T1000 (cell line): ENCODE measurements at places on chromosomes 1 and 21.
A peak's percentile ranks its signal among the peaks of the same experiment; 100 is the strongest.

- DNase-seq, result no peak
Measured at GRCh38 chr21:19433623-19434022, 1030.0 kb upstream of the TMPRSS15 start.

- no peak for DNase-seq
Measured at GRCh38 chr1:1080122-1080757, 6.1 kb upstream of the RNF223 start.

- no peak for DNase-seq
Measured at GRCh38 chr1:6544831-6545230, 9.5 kb downstream of the NOL9 start.

DNA sequence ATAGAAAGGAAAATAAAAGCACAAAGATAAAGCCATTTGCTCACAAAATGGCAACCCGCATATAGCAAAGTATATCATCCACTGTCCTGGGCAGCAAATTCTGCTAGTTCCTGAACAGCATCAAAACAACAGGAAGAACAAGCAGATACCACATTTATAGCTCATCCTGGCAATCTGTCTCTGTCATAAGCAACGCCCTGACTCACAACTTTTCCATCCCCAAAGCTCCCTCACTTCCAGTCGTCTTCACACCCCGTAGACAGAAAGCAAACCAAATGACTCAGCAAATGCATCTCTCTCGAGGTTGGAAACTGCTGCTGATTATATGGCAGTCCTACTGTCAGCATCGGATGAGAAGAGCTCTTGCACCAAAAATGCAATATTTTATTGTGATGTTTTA lies 65.8 kb downstream of the AK5 start:
- DNase-seq, result peak; percentile 45

DNA sequence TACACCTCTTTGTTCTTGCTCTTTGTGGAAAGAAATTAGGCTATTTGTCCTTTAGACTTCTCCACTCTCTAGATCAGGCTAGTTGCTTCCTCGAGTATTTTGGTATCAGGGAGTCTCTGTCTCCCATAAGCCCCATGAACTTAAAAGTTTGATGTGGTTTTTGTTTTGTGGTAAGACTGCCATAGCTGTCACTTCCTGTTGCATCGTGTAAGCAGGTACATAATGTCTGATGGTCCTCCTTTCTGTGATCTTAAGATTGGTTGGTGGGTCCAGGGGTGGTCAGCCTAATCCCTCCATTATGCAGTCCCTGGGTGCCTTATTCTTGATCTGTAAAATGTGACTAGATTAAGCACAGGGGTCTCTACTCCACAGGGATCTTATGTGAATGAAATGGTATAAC lies 23.1 kb downstream of the CD53 start:
- no peak for DNase-seq

GRCh38 chr1:53507116-53507820 lies 48.1 kb downstream of the DMRTB1 start:
- no peak for DNase-seq

DNA sequence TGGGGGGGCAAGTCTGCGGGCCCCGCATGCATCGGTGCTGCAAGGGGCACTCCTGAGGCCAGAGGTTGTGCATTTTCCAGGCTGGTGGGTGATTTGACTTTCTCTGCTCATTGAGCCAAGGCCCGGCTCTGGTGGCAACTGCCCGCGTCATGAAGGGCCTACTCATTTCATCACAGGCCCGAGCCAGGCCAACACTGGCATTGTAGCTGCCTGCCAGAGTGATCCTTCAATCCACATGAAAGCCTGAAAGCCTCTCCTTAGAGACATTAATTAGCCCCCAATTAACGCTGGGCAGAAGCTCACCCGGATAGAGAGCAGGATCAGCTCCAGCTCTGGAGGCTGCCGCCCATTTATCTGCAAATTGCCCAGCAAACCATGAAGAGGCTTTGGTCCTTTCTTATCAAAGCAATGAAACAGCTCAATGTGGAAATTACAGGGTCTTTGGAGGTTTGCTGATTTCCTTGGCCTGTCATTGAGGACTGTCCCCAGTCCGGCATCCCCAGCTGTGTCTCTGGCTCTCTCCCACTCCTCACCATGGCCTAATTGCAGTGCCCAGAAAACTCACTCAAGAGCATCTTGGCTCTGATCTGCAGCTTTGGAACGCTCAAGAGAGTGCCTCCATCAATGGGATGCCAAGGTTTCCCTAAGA lies 50.4 kb upstream of the STUM start:
- no peak for DNase-seq
